ENCODE measurements at places on chromosomes 2 and 18.

DNA sequence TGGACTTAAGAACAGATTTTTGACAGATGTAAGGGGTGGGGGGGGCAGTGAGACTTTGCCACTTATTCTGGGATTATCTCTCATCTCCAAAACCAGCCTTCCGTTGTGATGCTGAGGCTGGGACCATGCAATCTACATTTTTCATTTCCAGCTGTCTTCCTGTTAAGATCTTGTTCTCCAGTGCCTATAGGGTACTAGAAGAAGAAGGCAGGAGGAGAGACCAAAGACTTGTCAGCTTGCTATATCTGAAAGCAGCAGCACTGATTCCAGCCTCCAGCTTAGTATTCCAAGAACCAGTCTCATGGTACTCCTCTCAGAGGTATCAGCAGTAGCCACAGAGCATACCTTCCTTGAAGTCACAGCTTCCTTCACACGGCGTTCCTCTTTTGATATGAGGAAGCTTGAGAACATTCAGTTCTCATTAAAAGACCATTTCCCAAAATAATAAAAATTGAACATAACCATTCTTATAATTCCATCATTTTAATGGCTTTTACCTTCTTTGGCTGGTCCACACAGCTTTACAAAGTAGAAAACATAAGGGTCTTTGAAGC is 49.8 kb downstream of the USP34 start:
- DNase-seq = no peak

DNA sequence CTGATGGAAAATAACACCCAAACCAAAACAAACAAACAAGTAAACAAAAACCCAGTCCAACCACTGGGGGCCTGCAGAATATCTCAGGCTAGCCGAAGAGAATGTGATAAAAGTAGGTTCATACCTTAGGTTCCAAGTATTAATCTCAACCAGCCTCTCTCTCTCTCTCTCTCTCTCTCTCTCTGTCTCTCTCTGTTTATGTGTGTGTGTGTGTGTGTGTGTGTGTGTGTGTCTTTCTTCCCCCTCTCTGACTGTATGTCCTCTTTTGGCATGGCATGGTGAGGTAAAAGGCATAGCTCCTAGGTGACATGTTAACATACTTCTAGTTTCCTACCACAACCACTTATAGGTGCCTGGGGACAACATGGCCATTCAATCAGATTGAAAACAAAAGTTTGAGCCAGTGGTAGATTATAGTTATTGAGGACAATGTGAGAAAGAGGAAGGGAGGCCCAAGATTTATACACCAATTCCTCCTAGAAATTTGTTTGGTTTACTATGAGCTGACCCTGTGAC is 93.0 kb downstream of the SETBP1 start:
- DNase-seq = no peak

DNA sequence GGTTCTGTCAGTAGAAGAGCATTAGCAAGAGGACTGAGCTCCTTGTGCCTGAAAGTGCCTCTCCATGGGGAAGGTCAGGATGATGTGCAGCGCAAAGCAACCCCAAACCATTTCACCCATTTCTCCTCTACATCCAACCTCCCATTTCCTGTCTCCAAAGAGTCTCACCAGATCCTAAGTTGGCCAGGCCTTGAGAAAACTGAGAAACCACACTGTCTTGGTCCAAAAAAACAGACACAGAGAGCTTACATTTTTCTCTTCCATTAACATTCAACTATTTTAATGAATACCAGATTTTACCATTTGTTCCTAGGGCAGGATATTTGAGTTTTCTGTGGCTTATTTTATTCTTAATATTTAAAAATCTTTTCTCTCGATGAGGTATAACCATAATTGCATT is 195.0 kb downstream of the EPHA4 start:
- DNase-seq = no peak

DNA sequence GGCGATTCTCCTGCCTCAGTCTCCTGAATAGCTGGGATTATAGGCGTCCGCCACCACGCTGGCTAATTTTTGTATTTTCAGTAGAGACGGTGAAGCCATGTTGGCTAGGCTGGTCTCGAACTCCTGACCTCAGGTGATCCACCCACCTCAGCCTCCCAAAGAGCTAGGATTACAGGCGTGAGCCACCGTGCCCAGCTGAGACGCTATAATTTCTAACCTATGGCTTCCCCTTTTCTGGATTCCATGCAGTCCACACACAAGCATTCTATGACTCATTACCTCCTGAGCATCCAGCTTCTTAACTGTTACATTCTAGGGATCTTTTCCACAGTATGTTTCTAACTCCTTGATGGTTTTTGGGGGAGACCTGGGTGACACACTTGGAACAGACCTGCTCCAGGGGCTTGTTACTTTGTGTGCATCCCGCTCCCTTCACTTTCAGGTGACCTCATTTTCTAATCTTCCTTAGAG is 11.8 kb upstream of the KCMF1 start:
- DNase-seq = no peak

GRCh38 chr2:176597916-176598315 is 328.7 kb downstream of the MTX2 start:
- DNase-seq = no peak

DNA sequence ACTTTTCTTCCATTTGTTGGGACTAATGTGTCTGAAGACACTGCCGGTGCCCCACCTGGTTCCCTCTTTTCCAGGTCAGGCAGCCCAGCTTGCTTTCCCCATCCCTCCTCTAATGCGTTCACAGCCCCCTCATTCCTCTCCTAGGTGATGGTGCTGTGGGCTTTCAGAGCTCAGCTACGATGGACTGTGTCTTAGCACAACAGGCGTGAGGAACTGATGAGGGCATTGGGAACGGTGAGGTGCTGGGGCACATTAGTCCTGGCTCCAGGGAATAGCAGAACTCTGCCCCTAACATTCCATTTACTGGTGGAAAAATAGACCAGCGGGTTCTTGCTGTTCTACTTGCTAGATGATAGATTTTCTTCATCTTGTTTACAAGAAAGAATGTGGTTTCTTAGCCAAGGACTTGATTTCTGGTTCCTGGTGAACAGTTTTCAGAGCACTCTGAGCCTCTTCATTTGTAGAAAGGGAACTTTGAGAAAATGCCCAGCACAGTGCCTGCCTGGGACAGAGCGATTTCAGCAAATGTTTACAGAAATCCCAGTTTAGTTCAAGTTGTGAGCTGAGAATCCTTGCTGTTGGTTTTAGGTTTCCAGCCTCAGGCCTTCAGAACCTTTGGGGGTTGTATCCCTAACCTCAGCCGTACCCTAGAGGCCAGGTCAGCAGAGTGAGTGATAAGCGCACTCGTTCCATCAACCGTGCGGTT is 42.5 kb downstream of the LDLRAD4 start:
- no peak for DNase-seq

DNA sequence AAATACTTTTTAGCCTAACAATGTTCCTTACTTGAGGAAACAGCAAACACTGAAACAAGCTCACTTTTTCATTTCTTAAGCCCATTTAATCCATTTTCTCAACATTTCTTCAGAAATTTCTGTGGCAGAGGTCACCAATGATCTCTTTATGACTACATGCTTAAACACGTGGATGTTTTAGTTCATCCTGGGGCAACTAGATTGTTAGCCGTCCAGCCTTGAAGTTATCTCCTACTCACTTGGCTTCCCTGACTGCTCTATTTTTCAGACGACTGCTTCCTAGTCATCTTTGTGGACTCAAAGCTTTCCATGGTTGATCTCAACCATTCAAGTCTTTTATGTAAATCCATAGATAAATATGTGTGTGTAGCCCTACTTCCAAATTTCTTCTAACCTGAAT is 24.1 kb downstream of the CD302 start:
- DNase-seq = no peak

DNA sequence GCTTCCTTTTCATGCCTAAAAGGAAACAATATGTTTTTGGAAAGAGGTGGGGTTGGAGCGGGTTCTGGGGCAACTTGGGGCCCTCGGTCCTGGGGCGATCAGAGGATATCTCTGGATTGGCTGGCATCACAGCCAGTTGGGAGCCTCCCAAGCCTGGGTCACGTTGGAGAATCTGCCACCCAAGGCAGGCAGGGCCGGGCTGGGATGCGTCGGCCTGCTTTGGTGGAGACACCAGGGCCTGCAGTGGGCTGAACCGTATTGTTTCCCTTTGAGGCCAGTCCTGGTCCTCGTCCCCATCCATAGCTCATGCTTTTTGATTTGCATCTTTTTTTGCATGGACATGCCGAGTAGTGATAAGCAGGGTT is 235.8 kb downstream of the ATAD2B start:
- no peak for DNase-seq

DNA sequence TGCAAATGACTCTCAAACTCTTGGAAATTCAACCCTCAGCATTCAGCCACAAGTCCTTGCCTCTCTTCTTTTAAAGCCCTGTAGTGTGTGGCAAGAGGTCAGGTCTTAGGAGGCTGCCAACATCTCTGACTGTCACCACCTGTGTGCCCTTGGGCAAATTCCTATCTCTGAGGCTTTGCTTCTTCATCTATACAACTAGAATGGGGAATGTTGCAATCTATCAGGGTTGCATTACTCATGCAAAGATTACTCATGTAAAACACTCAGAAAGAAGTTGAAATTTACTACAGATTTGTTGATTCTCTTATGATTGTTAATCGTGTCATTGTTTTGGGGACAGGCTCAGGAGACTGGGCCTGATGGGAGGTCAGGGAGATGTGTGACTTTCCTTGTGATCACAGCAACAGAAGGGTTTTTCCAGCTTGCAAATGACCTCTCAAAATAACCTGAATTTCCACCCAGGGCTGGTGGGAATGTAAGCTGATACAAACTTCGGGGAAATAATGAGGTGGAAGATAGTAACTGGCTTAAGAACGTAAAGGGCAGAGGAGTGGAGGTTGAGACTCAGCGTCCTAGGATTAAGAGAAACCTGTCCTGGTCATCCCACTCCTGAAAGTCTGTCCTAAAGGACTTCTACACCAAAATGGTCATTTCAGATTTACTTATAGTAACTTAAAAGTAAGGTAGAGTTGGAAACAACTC is 32.1 kb upstream of the SIGLEC15 start:
- DNase-seq = no peak

DNA sequence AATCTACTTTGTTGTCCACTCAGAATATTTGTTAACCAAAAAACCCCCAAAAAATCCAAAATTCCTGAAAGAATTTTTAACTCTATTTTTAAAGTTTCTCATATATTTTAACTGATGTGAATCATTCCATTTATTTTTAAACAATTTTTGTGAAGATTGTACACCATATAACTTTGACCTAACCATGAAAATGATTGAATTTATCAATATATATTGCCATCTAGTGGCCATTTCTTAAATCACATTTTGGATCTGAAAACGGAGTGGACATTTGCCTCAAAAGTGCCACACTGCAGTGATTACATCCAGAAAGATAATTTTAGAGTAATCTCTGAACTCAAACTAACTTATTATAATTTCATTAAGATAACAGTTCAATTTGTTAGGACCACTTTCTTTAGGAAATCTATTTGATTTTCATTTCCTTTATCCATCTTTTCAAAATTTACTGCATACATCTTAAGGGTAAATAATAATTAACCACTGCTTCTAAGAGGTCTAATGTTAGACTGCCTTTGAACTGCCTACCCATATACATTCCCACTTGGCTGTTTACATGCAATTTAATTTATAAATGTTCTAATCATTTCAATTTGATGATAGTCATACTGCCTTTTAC is 71.1 kb downstream of the DSC3 start:
- no peak for DNase-seq

DNA sequence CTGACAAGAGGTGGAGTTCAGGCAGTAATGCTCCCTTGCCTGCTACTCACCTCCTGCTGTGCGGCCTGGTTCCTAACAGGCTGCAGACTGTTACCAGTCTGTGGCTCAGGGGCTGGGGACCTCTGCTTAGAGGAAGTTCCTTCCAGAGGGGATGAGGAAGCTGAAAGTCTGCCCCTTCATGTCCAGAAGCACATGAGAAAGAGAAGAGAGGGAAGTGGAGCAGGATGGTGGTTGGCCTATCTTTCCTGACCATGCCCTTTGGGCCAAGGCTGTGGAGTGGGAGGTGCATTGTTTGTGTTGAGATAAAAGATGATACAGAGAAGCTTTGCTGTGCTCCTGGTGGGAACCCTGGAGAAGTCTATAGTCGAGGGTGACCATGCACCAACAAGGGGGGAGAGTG is 112.5 kb downstream of the LPIN1 start:
- DNase-seq = peak; percentile 41

GRCh38 chr2:9241233-9241632 is 34.6 kb downstream of the ASAP2 start:
- no peak for DNase-seq

DNA sequence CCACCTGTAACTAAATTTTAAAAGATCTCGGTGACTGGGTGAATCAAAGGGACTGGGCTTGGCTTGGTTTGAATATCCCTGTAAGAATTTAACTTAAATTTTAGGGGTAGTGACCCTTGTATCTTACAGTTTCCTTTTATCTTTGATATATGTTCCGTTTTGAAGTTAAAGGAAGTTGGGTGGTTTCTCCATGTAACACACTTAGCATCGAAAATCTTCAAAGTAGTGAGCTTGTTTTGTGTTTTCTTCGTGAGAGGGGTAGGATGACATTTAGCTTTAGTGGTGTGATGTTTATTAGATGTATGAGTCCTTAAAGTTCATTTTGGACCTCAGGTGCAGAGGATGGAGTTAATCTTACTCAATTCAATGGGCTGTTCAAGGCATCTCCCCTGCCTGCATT is 1.6 kb downstream of the WDR7 start:
- DNase-seq = no peak

GRCh38 chr2:186755066-186755465 is 61.2 kb downstream of the FAM171B start:
- no peak for DNase-seq

- no peak for DNase-seq
Observed at GRCh38 chr2:162475661-162476060, 131.7 kb downstream of the GCA start.

GRCh38 chr2:131043199-131044074 is 49.8 kb downstream of the FAM168B start:
- no peak for DNase-seq

DNA sequence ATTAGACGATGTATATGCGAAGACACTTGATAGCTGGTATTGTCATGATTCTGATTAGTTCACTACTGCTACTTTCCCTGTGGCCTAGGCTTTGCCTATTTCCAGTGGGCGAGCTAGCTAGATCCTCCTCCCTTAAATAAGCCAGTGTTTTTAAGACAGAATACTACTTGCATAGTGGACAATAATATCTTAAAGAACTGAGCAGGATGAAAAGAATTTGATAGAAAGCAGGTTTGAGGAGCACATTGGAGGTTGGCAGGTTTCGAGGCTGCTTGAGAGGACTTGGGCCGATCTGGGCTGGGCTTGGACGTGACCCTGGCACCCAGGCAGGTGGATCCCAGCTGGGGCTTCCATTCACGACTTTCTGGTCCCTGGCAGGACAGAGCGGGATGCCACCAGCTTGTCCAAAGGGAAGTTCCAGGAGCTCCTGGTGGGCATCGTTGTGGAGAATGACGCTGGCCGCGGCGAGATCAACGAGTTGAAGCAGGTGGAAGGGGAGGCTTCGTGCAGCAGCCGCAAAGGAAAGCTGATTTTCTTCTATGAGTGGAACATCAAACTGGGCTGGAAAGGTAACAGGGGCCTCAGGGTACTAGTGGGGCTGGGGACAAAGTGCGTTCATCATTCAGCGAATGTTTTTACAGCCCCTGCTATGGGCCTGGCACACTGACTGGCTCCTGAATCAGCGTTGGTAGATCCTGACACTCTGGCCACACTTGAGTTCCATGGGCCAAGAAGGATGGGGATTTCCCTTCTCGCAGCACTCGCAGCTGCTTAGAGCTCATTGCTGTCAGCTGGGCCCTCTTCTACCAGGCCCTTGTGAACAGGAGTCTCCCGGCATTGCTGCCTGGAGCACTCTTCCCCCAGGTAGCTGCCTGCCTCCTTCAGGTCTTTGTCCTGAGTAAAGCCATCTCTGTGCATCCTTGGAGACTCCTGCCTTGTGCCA is 16.9 kb downstream of the C2orf74 start:
- DNase-seq = peak; percentile 66

GRCh38 chr18:47168509-47168908 is 7.7 kb downstream of the IER3IP1 start:
- DNase-seq = no peak

GRCh38 chr2:8115456-8115855 is 566.4 kb upstream of the ID2 start:
- no peak for DNase-seq

All from activated effector memory CD4-positive, alpha-beta T cell treated with anti-CD3 and anti-CD28 coated beads, Interleukin-2, amount 50 U/mL, for 16 hours (primary cell).